Umbilical cord (tissue), 2 donors: ENCODE measurements at places on chromosomes 7 and 10.

DNA sequence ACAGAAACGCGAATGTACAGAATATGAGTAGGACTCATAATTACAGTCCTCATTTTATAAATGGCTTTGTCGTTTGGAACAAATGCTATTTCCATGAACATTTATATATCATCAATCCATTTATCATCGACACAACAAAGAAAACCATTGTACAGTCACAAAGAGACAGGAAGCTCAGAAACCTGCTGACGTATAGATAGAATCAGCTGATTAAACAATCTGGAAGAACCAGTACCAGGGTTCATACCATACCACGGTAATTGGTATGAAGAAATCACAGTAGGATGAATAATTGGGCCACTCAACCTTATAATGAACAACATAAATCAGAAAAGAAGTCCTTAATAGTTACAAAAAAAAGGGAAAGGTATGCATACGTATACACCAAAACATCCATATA, 295.0 kb downstream of the PARD3 start:
- DNase-seq, result peak; percentile 31

DNA sequence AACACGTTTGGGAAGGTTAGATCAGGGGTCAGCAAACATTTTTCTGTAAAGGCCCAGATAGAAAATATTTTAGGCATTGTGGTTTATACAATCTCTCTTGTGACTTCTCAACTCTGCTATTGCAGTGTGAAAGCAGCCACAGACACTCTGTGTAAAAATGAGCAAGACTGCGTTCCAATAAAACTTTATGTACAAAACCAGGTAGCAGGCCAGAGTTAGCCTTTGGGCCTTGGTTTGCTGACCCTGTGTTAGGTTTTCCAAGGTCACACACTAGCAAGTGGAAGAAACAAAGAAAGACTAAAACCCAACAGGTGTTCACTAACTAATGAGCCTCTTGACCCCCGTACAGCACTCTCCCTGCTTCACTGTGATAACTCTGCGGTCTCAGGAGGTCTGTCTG, 14.9 kb upstream of the PAXIP1 start:
- no peak for DNase-seq

GRCh38 chr10:6170638-6171037, 32.1 kb upstream of the PFKFB3 start:
- peak; percentile 36 for DNase-seq

DNA sequence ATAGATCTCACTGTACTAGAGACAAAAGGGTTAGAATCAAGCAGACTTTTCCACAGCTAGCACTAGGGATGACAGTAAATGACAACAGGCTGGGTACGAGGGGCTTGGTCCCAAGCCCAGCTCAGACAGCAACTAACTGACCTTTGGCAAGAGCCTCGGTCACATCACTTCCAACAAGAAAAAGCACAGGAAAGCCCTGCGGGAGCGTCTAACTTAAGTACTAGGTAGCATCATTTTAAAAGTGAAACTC, 22.8 kb downstream of the CALML3 start:
- DNase-seq, result no peak

GRCh38 chr7:127652333-127653248, 597 bp downstream of the SND1 start:
- DNase-seq, result no peak
